ENCODE measurements at places on chromosomes 7 and 10. TPM values are rescaled to one million over a fixed set of nuclear protein-coding genes. Genes with fewer than 3 reads are reported as not detected.

TRIM74 gene
- total RNA-seq = not detected

DENND11 gene
- total RNA-seq = 13.7 TPM

LIPM gene
- not detected for total RNA-seq

C10orf62 gene
- 0.08 TPM for total RNA-seq

FEZF1 gene
- not detected for total RNA-seq

NODAL gene
- not detected for total RNA-seq

MASTL gene
- total RNA-seq = 8.6 TPM

SUGCT gene
- total RNA-seq = 55.2 TPM

GIMAP4 gene
- not detected for total RNA-seq

HGF gene
- total RNA-seq = 19.5 TPM

TMEM72 gene
- total RNA-seq = not detected

PODXL gene
- total RNA-seq = 2.6 TPM

MALRD1 gene
- 0.15 TPM for total RNA-seq

SLC18A3 gene
- total RNA-seq = under 0.01 TPM

CALCR gene
- not detected for total RNA-seq

SSC4D gene
- 0.68 TPM for total RNA-seq

SPDYE5 gene
- total RNA-seq = 0.12 TPM

TEX47 gene
- not detected for total RNA-seq

SFRP4 gene
- 65.8 TPM for total RNA-seq

CACUL1 gene
- total RNA-seq = 48.1 TPM

IFIT5 gene
- 10.7 TPM for total RNA-seq

EGR2 gene
- 0.15 TPM for total RNA-seq

KIAA1549 gene
- 0.35 TPM for total RNA-seq

MIOS gene
- 11.9 TPM for total RNA-seq

GPR85 gene
- 0.60 TPM for total RNA-seq

CRTAC1 gene
- total RNA-seq = 0.12 TPM

NCF1 gene
- not detected for total RNA-seq

CYP2E1 gene
- 0.59 TPM for total RNA-seq

CALD1 gene
- total RNA-seq = 510 TPM

RBP4 gene
- total RNA-seq = 0.23 TPM
